ENCODE measurements at places on chromosomes 4 and X. TPM values are rescaled to one million over a fixed set of nuclear protein-coding genes. Genes with fewer than 3 reads are reported as not detected.

The RNF113A gene
- 9.4 TPM for total RNA-seq

The OPHN1 gene
- 16.7 TPM for total RNA-seq

The RIPPLY1 gene
- not detected for total RNA-seq

The IBSP gene
- not detected for total RNA-seq

The BST1 gene
- 5.2 TPM for total RNA-seq

The SPANXB1 gene
- not detected for total RNA-seq

The ZAR1 gene
- not detected for total RNA-seq

The PRR32 gene
- 53.2 TPM for total RNA-seq

The GIMD1 gene
- total RNA-seq: not detected

The NRK gene
- total RNA-seq: 134 TPM

The SHROOM4 gene
- 3.7 TPM for total RNA-seq

The HSD17B13 gene
- not detected for total RNA-seq

The PDE6B gene
- total RNA-seq: 8.9 TPM

The TKTL1 gene
- 0.52 TPM for total RNA-seq

The PDZD4 gene
- total RNA-seq: 2.6 TPM

The KIAA1210 gene
- not detected for total RNA-seq

The BTK gene
- total RNA-seq: 2.1 TPM

Measured in skeletal muscle tissue (tissue), 5 donors.